ENCODE measurements at places on chromosomes 2 and 18. TPM values are rescaled to one million over a fixed set of nuclear protein-coding genes. Genes with fewer than 3 reads are reported as not detected.

The NLRC4 gene
- not detected for total RNA-seq

The AQP12B gene
- total RNA-seq: not detected

GRCh38 chr18:7822435-7823331 is 255.6 kb downstream of the PTPRM start:
- no peaks in the 10 kb centered on the region for H3K27me3 ChIP-seq
- no peak overlapping the region for H3K27ac ChIP-seq
- no peak overlapping the region for H3K4me3 ChIP-seq
- no peaks in the 10 kb centered on the region for H3K4me1 ChIP-seq
- DNase-seq: no peak
- no peaks in the 10 kb centered on the region for H3K36me3 ChIP-seq

GRCh38 chr2:7567646-7568045 is 650.4 kb downstream of the RNF144A start:
- peaks cover 72% of the 10 kb centered on the region for H3K4me1 ChIP-seq
- H3K27me3 ChIP-seq: no peaks in the 10 kb centered on the region
- peak; percentile 89 for DNase-seq

DNA sequence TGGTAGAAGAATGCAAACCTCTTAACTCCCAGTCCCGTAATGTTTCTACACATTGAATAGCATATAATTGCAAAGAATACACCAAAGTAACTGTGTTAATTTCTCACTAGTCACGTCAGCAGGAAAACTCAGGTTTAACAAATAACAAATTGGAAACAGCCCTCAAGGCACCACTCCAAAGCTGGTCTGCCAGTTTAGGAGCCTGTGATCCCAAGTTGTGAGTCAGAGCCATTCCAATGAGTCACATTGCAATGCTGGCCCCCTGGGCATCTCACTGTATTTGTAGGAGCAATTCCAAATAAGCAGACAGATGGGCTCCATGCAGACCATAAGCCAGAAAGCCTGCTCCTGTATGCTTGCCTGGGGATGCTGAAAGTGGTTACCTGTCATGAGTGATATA is 143.2 kb upstream of the SETBP1 start:
- no peak overlapping the region for H3K4me3 ChIP-seq
- no peak overlapping the region for H3K27ac ChIP-seq
